ENCODE measurements at places on chromosomes 2 and 18.

DNA sequence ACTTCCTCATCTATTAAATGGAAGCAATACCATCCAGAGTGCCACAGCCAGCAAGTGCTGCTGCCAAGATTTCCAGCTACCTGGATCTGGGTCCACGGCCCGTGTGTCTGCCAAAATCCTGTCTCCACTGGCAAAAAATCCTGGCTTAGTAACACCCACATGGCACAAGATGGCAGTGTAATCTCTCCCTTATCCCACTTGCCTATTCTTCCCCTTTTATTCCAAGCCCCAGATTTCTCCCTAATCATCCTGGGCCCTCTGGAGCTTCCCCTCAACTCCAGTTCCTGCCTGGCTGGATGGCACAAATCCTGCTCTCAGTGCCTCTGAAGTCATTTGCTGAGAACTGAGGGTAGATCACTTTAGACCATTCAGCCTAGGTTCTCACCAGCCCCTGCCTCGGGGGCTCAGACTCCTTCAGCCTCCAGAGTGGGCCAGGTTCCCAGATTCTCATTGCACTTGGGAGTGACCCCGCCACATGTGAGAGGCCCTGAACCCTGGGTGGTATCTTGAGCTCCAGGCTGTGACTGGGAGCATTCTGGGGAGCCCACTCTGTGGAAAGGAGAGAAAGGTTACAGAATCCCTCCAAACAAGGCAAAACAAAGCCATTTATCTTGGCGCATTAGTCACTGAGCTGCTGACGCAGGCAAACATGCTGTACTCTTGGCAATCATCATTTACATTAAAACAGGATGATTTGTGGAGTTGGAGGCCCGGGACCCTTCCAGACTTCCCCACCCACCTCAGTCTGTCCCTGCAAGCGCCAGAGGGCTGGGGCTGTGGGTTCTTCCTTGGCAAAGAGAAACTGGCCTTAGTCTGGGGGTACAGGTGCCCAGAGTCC is 325.8 kb downstream of the DYSF start:
- no peak for DNase-seq

GRCh38 chr2:16245481-16246054 is 305.2 kb downstream of the MYCN start:
- no peak for DNase-seq

DNA sequence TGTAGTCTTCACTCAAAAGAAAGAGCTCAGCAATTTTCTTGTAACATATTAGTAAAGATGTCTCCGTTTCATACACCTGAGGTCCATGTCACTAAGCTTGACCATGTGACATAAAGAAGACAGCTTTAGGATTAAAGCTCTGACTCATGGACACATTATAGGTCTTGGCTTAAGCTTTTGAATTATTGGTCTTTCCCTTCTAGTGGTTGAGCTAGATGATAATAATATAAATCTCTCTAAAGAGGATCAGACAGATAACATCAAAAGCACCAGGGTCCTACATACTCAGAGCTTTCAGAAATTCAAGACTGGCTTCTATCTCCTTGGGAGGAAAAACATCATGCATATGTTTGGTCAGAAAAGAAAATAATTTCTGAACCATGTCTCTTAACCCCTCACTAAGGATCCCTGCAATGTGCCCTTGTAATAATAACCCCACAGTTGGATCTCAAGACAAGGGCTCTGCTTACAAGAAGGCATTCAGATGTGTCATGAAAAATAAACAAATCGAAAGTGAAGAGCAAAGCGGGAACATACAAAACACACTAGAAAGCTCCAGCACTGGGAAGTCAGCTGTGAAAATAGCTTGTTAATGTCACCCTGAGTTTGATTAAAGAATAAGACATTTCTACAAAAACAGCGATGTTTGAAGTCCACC is 174.5 kb downstream of the PID1 start:
- no peak for DNase-seq

GRCh38 chr2:231642631-231643494 is 50.2 kb downstream of the TEX44 start:
- peak; percentile 42 for DNase-seq

DNA sequence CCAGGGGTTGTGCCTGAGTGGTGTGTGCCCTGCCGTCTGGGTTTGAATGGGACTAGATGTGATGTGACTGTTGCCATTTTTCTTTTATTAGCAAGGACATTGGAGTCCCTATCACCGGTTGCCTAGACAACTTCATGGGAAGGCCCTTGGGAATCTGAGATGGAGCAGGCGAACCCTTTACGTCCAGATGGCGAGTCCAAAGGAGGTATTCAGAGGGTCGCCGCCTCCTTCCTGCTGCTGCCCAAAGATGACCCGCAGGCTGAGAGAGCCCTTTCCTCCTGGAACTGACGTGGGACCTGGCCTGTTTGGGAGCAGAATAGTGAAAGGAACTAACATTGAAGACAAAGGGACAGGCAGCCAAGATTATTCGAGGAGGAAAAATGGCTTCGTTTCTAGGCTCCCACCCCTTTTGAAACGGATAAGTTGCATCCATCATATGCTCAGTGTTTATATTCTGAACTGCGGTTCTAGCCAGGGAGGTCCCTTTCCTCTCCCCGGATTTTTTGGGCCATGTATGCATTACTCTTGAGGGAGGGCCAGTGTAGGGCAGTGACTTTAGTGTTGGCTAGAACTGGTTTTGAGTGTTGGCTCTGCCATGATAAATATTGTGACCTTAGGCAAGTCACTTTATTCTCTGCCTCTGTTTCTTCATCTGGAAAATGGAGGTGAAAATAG is 673 bp downstream of the CENPO start:
- no peak for DNase-seq

DNA sequence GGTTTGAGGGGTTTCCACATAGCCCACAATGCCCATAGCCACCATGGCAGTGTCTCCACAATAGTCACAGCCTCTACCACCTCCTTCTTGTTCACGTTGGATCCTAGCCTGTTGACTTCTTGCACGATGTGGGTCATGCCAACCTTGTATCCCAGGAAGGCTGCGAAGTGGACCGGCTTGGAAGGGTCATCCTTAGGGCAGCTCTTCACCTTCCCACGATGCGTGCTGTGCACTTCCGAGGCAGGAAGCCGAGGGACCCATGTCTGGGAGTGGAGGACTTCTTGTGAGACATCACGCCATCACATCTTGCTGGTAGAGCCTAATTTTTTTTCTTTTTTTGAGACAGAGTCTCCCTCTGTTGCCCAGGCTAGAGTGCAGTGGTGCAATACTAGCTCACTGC is 144.6 kb upstream of the ASB18 start:
- DNase-seq = no peak

GRCh38 chr2:4715065-4715464 is 977.1 kb upstream of the SOX11 start:
- DNase-seq = no peak

GRCh38 chr2:136527560-136527959 is 237.8 kb upstream of the THSD7B start:
- no peak for DNase-seq

GRCh38 chr2:9060819-9061218 is 57.3 kb upstream of the MBOAT2 start:
- no peak for DNase-seq

GRCh38 chr2:1623906-1624445 is 120.3 kb downstream of the PXDN start:
- DNase-seq = no peak

DNA sequence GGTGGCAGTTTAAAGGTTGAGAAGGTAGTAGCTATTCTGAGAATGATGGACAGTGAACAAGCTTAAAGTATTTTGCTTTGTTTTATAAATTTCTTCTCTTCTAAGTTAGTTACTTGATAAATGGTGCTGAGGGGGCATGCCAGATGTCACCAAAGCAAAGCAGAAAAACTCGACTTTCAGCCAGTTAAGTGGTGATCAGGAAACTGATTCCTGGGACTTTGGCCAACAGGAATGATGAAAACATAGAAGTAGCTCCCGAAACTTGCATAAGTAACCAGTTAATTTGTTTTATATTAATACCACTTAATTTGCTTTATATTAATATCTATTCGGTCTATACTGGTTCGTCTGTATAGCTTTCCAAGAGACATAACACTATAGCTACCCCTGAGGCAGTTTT is 82.6 kb downstream of the FANCL start:
- DNase-seq = no peak

DNA sequence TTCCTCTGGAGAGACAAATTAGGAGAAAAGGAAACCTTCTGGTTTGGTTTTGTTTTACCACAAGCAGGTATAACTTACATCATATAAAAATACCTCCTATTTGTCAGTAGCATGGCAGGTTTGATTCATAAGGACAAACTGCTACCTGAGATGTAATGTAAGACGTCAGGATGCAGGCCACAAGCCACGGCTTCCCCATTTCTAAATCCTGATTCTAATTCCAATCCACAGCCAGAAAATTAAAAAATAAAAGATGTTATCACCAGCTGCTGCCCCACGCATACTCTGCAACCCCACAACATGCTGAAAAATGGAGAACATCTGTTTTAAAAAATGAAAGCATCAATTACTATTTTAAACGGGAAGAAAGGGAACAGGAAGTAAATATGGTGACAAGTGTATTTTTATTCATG is 197.6 kb downstream of the BCL11A start:
- no peak for DNase-seq

DNA sequence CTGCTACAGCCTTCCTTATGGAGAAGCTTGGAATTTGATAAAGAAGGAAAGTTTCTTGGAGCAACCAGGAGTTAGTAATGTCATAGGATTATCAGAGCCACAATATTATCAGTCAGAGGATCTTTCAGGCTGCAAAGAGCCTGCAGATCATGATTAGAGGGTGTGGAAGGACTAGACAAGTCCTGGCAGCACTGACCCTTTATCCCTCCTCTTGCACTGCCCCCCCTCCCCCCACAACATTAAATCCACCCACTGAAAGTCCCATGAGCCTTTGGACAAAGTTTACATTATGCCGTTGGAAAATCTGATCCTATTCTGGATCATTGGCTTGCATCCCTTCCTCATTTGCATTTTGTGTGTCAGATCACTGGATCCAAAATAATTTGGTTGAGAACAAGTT is 18.7 kb upstream of the IMPA2 start:
- DNase-seq = no peak

DNA sequence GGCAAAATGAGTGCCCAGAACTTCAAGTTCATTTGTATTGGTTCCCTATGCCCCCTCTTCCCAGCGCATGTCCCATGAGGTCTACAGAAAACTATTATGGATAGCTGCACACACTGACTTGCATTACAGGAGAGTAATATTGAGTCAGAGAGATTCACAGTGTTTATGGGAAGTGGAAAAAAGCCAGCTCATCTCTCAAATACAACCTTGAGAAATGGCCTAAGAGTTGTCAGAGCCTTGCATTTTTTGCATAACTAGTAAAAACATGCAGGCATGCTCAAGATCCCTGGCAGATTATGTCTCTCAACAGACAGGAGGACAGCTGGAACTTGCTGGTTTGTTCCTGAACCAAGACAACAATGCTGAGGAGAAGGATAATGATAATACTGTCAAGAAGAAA is 1292.8 kb downstream of the DSC3 start:
- DNase-seq = no peak
